ENCODE measurements at places on chromosomes 7 and 10.

GRCh38 chr10:126907423-126907970 lies 2.3 kb downstream of the DOCK1 start:
- no peak for DNase-seq

DNA sequence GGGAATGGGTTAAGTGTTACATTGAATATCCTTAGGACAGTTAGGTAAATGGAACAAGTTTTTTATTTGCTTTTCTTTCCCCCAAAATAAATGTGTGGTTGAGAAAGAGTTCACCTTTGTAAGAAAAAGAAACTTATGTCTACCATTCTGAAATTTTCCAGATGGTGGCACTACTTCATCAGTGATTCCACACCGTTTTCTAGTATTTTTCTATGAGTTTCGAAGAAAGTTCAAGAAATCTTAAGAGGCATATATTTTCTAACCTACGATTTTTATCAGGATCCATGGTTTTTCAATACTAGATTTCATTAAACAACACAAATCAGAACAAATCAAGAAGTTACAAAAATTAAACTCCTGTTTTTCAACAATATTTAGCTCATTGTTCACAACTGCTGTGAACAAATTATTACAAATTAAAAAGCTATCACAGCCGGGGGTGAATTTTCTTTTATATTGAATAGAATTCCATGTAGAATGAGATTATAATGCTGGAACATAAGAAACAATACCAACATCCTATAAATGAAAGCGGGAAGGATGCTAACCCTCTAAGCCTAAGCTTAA lies 163.1 kb upstream of the NPVF start:
- no peak for DNase-seq

DNA sequence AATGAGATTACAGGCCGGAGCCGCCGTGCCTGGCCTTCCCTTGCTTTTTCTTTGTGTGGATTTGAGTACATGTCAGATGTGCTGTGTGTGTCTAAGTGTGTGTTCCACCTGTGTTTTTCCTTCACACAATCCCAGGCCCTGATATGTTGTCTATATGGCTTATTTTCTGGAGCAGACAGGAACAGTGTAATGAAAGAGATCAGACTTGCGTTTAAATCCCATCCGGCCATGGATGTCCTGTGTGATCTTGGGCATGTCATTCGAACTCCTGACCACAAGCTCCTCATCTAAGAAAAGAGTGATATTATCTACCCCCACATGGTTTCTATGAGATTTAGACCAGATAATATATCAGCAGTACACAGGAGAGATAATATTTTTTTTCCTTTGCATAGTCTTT lies 37.2 kb downstream of the APBB1IP start:
- DNase-seq, result no peak

DNA sequence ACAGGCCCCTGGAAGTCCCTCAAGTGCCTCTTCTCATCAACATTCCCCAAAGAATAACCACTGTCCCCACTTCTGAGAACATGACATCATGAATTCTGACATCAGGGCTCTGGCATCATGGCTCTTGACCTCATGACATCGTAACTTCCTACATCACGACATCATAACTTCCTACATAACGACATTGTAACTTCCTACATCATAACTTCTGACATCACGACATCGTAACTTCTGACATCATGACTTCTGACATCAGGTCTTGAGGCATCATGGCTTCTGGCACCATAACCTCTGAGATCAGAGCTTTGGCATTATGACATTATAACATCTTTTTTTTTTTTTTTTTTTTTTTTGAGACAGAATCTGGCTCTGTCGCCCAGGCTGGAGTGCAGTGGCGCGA lies 66.7 kb upstream of the FAM20C start:
- DNase-seq, result no peak

- no peak for DNase-seq
Observed at GRCh38 chr10:119216127-119216526, 8.8 kb downstream of the GRK5 start.

- no peak for DNase-seq
Observed at GRCh38 chr7:100694098-100694745, at the start of gene GIGYF1. Gene GIGYF1, minus strand, starts transcription at chr7:100694250. Its CDS starts 6,012 bp downstream, at chr7:100688238.

DNA sequence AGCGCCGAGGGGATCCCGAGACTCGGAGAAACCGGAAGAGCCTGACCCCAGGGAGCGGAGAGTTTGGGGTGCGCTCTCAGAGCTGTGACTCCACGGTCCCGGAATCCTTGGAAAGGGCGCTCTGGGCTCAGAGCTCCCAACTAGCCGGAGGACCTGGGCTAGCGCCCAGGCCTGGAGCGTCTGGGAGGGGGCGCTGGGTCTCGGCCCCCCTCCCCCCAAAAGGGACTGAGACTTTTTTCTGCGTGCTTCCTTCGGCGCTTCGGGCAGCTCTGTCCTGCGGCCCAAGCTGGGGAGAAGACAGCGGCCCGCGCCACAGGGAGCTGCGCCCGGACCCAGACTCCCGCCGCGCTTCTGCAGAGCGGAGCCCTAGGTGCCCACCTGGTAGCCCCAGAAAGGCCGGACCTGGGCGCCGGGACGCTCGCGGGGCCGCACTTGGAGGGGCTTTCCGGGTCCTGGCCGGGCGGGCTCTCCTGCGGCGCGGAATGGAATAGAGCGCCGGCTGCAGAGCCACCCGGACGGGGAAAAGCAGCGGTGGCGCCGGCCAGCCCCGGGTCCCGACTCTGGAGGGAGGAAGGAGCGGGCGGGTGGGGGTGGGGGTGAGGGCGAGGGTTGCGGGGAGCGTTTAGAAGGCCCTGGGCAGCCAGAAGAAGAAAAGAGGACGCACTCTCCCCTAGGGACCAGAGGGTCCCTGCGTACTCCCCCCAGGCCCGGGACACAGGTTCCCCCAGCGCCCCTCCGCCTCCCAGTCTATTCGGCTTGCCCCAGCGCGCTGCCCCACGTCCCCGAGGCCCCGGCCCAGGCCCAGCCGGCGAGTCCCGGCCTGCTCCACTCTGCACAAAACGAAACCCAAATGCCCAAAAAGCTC lies 4.7 kb downstream of the ZNF503 start:
- DNase-seq, result no peak

GRCh38 chr7:31284106-31284505 lies 56.4 kb downstream of the NEUROD6 start:
- DNase-seq, result no peak

DNA sequence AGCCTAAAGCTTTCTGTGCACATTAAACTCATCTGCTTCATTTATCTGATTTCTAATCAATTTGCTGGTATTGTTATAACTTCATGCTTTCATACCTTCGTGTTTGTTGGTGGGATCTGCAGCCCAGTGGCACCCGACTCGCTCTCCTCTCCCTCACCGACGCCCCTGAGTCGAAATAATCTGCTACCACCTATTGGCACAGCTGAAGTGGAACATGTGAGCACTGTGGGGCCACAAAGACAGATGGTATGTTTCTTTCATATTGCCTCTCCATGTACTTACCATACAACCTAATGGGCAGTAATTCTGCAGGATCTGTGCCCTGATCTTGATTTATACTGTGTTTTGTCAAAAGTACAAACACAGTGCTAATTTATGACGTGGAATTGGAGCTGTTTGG lies 12.4 kb downstream of the DNAJC9 start:
- DNase-seq, result no peak

GRCh38 chr7:79653136-79653631 lies 199.7 kb upstream of the MAGI2 start:
- no peak for DNase-seq

DNA sequence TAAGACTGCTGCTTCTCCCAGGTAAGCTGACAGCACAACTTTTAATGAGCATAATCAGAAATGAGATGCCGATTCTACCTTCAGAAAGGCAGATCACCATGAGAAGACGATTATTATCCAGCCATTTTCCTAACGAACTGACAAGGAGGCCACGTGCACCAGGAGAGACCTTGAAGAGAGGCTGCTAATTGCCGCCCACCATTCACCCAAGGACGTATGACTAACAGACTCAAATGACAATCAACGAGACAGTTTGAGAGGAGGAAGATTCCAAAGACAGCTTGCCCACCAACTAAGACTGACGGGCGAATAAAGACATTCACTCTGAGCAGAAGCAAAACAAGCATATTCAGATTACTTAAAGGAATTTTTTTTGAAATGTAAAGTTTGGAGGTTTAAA lies 301.9 kb upstream of the TAC1 start:
- no peak for DNase-seq

GRCh38 chr10:130140425-130140824 lies 4.2 kb downstream of the GLRX3 start:
- DNase-seq, result no peak

GRCh38 chr7:92881091-92881485 lies 44.7 kb upstream of the CDK6 start:
- no peak for DNase-seq

DNA sequence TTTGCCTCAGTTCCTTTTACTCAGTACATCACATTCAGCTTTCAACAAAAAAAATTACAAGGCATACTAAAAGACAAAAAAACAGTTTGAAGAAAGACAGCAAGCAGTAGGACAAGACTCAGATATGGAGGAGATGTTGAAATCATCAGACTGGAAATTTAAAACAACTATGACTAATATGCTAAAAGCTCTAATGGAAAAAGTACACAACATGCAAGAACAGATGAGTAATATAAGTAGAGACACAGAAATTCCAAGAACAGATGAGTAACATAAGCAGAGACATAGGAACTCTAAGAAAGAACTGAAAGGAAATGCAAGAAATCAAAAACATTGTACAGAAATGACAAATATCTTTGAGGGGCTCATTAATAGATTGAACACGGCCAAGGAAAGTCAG lies 402.6 kb downstream of the NEBL start:
- DNase-seq, result no peak

DNA sequence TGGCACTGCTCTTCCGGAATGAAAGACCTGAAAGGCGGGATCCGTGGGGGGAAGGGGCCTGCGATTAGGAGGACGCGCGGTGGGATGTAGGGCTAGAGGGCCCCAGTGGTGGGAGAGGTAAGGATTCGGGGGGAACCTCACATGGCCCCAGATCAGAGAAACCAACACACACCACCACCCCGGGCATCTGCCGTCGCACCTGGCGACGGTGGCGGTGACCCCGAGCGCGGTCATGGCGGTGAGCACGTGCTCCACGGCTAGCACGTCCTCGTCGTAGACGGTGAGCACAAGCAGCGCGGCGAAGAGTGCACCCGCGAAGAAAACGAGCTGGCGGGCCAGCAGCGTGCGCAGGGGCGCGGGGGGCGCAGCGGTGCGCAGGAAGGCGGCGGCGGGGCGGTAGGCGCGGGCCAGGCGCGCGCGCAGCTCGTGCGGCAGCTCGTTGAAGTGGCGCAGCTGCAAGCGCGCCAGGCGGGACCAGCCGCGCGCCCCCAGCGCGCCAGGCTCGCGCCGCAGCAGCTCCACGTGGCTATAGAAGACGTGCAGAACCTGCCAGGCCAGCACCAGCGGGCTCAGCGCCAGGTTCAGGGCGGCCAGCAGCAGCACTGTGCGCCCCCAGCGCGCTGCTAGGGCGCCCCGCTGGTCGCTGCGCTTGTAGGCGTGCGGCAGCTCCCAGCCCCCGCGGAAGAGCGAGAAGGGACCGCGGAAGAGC lies 5.7 kb downstream of the ATG9B start:
- no peak for DNase-seq

DNA sequence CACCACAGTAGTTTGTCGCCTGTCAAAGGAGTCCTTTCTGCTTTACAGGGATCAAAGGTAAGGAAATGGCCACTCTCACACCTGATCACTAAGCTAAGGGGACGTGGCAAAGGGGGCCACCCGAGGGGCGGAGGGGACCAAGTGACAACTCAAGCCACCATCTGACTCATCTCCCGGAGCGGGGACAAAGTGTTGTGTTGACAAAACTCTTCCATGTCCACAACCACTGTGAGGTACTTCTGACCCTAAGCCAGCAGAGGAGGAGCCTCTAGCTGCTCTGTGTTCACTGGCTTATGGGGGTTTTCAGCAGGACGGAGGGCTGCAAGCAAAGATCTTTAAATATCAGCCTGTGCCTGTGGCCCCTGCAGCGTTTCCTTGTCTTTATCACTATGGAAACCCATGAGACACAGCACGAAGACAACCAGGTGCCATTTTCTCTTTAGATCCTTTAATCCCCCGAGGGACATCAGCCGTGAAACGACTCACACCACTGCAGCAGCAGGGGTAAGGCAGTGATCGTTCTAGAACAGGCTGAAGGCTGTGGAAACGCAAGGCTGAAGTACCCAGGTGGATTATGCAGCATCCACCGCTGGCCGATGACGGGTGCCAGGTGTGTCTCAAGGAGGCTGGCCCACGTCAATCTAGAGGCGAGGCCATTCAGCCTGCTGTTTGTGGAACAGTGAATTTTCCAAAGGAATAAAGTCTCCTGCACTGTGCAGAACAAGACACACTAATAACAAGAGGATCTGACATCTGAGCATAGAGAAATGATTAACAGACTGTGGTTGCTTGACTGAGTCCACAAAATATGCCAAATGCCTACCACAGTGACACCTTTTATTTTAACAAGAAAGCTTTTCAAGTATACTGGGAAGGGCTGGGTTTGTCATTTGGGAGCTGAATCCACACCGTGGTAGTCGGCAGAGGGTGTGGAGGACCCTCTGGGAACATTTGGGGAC lies 26.6 kb upstream of the DDC start:
- DNase-seq, result no peak

- DNase-seq, result no peak
Observed at GRCh38 chr10:132546567-132547420, 9.2 kb downstream of the INPP5A start.

DNA sequence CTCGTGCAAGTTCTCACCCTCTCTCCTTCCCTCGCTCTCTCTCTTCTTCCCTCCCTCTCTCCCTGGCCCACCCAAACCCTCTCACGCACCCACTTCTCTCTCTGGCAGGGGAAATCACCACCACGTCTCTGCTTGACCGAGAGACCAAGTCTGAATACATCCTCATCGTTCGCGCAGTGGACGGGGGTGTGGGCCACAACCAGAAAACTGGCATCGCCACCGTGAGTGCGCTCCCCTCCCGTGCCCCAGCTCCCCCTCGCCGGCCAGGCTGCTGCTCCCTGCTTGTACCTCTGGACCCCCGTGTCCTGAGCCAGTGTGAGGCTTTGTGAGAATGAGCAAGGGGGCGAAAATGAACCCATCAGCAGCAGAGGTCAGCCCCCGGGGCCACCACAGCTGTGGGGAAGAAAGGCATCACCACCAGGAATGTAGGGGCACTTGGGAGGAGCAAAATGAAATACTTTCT lies 25.5 kb downstream of the C10orf105 start:
- DNase-seq, result no peak

- no peak for DNase-seq
Observed at GRCh38 chr7:131765575-131765974, 209.1 kb upstream of the PODXL start.

DNA sequence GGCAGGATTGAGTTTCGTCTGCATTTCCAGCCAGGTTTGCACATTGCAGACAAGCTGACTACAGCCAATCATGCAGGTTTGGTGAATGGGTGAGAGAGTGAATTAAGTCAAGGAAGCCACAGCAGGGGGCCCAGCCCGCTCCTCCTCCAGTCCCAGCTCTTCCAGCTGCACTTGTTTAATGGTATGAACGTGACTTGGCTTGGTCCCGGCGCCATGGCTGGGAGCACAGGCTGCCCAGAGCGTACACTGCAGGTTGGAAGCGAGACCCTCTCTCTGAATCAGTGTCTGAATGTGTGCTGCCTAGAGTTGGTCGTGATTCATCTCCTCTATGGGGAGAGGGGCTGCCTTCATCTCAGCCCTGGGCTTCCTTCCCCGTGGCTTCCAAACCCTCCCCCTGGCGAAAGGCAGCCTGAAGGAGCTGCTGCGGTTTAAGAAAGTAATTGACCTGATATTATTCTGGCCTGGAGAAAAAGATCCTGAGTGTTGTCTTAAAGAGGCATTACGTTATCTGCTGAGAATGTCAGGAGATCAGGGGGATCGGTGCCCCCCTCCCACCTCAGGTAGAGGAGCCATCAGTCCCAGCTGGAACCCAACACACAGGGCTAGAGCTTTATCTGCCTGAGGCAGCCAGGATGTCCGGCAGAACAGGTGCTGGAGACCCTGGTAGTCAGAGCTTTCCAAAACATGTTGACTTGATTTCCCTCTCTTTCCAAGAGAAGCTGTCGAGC lies 132.1 kb downstream of the COL26A1 start:
- DNase-seq, result no peak

- no peak for DNase-seq
Observed at GRCh38 chr10:75189266-75190096, 21.1 kb upstream of the VDAC2 start.
